ENCODE measurements at places on chromosomes 1 and 21.

GRCh38 chr1:28526886-28527285 is 21.0 kb downstream of the RCC1 start:
- DNase-seq = no peak

- peak; percentile 99 for DNase-seq
Measured at GRCh38 chr1:209411491-209411929, 172.0 kb upstream of the CAMK1G start.

- no peak for DNase-seq
Measured at GRCh38 chr21:45894450-45894825, 87.1 kb upstream of the COL6A1 start.

DNA sequence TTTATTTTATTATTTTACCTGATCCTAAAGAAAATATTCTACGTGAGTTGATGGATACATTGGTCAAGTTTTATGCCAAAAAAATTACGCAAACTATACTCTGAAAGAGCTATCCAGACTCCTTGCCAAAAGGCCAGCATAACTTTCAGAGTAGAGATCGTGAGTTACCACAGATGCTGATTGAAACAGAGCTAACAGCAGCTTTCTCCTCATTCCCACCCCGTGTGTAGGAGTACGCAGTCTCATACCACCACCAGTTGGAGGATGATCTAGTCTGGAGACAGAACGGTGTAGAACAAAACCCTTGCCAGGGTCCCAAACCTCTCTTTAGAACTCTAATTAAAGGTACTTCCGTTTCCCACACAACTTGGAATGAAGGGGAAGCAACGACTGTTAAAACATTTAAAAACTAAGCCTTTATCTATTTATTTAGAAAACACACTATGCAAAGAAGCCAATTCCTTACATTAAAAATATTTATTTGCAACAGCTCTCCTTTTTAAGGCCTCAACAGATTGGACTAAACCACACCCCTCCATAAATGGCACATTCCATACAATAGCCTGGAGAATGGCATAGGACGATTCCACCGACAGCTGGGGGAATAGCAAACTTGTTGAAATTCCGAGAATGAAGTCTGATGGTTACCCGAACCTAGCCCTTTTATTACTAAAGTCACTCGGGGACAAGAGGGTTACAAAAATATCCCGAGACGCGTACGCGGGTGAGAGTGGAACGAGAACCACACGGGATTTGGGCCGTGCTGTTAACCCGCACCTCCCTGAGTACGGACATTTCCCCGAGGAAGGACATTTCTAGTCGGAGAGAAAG is 1.4 kb downstream of the NUCKS1 start:
- peak; percentile 89 for DNase-seq

DNA sequence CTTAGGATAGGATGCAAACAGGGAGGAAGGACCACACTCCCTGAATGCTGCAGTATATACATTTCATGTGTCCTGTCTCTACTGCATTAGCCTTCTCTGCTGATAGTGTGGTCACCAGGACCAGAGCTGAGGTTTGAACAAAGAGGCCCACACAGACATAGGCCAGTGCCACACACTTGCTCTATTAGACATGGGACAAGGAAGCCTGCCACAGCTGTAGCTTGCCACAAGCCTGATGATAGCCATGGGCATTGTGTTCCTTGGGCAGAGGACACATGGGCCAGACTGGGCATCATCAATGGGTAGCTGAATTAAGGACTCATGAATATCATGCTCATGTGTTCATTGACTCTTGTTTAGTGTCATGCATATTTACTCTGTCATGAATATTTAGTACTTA is 10.4 kb downstream of the CAMSAP2 start:
- DNase-seq = no peak

GRCh38 chr1:115141145-115141454 is 51.8 kb upstream of the TSPAN2 start:
- no peak for DNase-seq

DNA sequence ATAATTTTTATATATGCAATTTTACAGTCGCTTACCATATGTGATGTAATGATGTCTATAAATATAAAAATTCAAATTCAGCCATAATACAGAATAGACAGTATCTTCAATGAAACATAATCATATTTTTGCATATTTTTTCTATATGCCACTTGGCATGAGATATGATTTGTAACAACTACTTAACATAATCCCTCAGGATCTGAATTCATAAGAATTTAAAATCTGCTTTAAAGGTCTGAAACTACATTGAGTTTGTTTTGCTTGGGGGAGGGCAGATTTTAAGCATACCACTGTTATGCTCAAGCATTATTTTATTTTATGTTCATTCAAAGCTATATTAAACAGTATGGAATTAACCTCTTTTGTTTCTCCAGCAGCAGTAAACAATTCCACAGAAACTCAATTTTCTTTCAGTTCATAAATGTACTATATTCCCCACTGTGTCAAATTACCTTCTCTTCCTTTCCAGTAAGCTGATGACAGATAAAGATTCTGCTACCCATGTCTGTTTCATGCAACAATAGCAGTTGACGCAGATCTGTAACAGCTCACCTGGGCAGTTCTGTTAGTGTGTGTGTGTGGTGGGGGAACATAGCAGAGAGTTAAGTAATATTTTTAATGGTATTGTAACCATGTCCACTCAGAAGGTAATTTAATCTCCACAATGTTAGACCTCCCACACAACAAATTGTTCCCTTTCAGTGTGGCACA is 224.8 kb downstream of the NTNG1 start:
- no peak for DNase-seq

- DNase-seq = peak; percentile 79
Measured at GRCh38 chr1:150621497-150622302, 7.7 kb downstream of the ENSA start.

GRCh38 chr1:113946112-113946511 is 17.0 kb downstream of the HIPK1 start:
- DNase-seq = no peak

DNA sequence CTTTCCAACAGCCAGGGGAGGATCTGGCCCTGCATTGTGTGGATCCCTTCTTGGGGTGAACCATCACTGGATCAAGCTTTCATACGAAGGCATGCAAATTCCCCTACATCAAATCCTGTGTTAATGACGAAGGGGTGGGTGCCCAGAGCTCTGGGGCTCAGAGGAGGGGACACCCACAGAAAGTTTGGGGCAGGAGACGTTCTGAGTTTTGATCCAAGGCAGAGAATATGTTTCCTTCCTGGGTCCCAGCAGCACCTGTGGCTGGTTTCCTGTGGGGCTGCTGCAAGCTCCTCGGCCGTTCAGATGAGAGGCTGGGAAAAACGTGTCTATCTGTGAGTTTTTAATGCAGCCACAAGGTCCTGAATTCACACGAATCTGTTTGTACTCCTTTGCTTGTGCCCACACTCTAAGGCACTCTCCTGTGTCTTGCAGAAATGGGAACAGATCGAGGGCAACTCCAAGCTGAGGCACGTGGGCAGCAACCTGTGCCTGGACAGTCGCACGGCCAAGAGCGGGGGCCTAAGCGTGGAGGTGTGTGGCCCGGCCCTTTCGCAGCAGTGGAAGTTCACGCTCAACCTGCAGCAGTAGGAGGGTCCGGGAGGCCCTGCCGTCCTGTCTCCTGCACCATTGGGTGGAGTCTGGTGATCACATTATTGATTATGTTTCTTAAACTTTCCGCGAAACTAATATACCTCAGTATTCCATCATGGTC is 147.1 kb downstream of the PGBD5 start:
- no peak for DNase-seq

DNA sequence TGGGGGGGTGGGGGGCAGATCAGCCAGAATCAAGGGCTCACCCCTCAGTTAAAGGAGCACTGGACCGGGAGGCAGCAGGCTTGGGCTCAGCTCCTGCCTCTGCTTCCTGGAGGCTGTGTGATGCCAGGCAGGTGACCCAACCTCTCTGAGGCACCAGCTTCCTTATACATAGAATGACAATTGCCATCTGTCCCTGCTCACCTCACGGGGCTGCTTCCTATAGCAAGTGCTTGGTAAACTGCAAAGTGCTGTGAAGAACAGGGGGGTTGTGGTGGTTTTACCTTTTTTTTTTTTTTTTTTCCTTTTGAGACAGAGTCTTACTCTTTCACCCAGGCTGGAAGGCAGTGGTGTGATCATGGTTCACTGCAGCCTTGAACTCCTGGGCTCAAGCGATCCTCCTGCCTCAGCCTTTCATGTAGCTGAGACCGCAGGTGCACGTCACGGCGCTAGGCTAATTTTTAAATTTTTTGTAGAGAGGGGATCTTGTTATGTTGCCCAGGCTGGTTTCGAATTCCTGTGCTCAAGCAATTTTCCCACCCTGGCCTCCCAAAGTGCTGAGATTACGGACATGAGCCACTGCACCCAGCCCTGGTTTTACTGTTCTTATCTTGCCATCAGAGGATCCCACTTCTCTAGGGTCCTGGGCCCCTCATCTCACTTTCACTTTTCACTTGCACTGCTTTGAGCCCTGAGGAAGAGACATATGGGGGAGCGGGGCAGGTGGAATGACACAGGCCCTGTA is 11.6 kb downstream of the KCNQ4 start:
- DNase-seq = no peak
